Renal pelvis (tissue), 12 donors: ENCODE measurements at places on chromosomes 7 and 10. TPM values are rescaled to one million over a fixed set of nuclear protein-coding genes. Genes with fewer than 3 reads are reported as not detected.

- DNase-seq: no peak
These were observed 2.7 kb upstream of the TASOR2 start for GRCh38 chr10:5681930-5682329.

- DNase-seq: no peak
These were observed 11.7 kb upstream of the VPS41 start for GRCh38 chr7:38920731-38921130.

GRCh38 chr7:78176171-78176570 is 377.6 kb downstream of the PHTF2 start:
- no peak for DNase-seq

- DNase-seq: no peak
These were observed at the start of gene SLC39A12 for GRCh38 chr10:17951868-17952371. Gene SLC39A12, plus strand, starts transcription at chr10:17951918. Its CDS starts 1,359 bp downstream, at chr10:17953277.

DNA sequence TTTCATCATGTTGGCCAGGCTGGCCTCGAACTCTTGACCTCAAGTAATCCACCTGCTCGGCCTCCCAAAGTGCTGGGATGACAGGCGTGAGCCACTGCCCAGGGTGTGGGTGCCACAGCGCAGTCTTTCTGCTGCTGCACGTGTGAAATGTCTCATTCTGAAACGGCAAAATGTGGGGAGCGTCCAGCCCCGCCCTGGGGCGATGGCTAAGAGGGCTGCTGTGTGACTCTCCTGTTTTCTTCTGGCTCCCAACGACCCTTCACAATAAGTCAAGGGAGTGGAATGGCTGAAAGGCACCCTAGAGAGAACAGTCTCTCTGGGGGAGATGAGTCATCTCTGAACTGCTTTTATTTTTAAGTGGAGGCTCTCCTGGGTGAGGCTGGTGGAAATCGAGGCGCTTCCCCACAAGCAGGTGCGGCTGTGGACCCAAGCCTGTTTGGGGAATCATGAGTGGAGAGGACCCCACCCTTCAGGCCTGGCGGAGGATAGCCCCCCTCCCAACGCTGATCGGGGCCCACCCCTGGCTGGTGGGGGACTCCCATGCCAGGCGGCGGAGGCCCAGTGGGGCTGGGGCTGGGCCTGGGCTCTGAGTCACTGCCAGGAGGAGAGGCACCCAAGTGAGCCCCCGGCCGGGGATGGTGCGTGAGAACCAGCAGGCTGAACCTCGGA is 18.0 kb downstream of the ADAP1 start:
- no peak for DNase-seq

- no peak for DNase-seq
These were observed 101.2 kb downstream of the ARL4A start for GRCh38 chr7:12788591-12788990.

GRCh38 chr7:12090757-12091221 is 120.3 kb upstream of the TMEM106B start:
- DNase-seq: no peak

- no peak for DNase-seq
These were observed 76.7 kb upstream of the HABP2 start for GRCh38 chr10:113476191-113476590.

DNA sequence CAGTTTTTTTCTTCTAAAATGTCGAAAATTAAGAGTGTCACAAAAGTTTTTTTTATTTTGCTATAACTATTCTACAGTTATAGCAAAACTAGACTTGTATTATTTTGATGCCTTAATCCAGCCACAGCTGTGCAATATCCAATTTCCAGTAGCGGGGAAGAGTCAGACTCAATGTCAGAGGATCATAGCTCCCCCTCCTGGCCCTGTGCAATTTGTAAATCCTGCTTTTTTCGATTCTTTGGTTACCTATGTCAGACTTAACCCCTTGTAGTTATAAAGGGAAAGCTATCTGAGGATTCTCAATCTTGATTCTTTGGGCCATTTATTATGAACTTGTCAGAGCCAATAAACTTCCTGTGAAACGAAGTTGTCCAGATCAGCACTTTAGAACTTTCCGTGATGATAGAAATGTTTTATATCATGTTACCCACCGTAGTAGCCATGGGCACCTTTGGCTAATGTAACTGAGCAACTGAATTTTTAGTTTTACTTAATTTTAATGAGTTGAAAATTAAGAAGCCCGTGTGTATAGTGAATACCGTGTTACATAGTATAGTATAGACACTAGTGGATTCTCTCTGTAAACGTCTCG is 87.7 kb upstream of the PRKCQ start:
- DNase-seq: peak; percentile 61

GRCh38 chr7:94940241-94940640 is 32.8 kb downstream of the PPP1R9A start:
- no peak for DNase-seq

DNA sequence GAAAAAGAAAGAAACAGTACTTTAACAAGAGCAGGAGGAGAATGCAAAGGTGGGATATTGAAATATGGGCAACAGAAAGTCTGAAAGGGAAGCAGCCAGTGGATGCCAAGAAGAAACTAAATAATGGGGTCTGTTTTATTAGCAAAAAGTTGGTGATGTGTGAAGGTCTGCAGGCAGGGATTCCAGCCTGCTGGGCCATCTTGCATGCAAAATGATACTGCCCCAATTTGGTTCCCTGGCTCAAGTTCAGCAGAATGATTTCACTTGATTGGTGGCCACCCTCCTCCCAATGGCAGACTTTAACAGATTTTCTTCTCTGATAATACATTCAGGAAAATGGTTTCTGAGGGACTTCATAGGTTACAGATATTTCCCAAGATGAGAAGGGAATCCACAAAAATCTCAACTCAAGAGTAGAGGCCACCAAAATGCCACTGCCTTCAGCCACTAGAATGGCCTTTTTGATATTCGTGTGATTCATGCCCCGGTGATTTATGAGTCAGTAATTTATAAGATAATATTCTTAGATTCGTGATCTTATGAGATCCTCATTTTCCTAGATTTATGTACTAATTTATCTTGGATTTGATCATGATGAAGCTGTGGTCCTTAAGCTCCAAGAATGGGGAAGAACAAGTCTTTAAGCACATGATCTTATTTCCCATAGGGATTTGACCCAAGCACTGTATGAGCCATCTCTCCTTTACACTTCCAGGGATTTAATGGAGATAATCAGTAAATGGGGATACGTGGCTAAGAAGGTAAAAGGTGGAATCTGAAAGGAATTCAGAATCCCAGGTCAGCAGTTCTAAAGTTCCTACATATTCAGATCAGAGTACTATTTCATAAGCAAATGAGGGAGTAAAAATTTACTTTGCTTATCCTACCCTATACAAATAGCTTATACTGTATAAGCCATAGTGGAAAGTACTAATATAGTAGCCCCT is 32.3 kb upstream of the ADD3 start:
- DNase-seq: no peak

GRCh38 chr10:34627331-34627730 is 187.8 kb downstream of the PARD3 start:
- no peak for DNase-seq

- no peak for DNase-seq
These were observed 19.1 kb downstream of the ATOH7 start for GRCh38 chr10:68212721-68213352.

GRCh38 chr7:43113622-43114457 is 1.4 kb downstream of the HECW1 start:
- peak; percentile 2 for DNase-seq

DNA sequence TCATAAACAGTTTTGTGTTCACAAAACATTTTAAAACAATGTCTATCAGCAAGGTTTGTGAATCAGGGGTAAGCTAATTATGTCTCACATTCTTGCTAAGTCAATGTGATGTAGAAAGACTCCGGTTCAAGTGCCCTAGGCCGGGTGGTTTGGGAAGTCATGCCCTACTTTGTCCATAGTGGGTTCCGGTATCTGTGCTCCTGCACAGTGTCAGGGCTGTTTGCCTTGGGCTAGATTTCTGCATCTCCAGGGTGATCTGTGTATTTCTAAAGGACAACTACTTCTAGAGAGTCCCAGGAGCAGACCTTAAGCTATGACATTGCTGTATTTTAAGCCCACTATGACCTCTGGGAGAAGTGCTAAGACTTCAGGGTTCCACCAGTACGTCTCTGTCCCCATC is 504.1 kb downstream of the PLXNA4 start:
- DNase-seq: no peak

DNA sequence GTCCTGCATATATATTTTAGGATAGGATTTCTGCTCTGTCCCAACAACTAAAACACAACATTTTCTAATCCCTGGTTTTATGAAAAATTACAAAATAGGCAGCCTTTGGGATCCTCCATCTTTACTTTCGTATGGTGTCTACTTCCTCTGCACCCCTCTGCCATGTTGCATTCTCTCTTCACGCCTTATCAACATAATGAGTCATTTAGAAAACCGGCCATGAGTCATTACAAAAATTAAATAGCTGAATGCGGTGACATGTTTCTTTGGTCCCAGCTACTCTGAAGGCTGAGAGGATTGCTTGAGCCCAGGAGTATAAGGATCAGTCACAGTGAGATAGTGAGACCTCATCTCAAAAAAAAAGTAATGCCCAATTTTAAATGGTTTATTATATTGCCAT is 148.1 kb upstream of the CELF2 start:
- no peak for DNase-seq

The GPR37 gene
- 1.7 TPM for polyA plus RNA-seq

The AP5Z1 gene
- polyA plus RNA-seq: 31.6 TPM

The C10orf67 gene
- polyA plus RNA-seq: 2.2 TPM

The PLCE1 gene
- 36.3 TPM for polyA plus RNA-seq

The PPP1R17 gene
- not detected for polyA plus RNA-seq

The NUTM2D gene
- polyA plus RNA-seq: 10.6 TPM

The ZFAND2A gene
- polyA plus RNA-seq: 24.1 TPM

The DLX6 gene
- not detected for polyA plus RNA-seq

The FAM107B gene
- 96.5 TPM for polyA plus RNA-seq
